ENCODE measurements at places on chromosomes 12 and 14.

GRCh38 chr14:48417715-48418500 lies 742.5 kb upstream of the MDGA2 start:
- DNase-seq: no peak

- no peak for DNase-seq
Measured at GRCh38 chr14:34536951-34537676, 2.4 kb downstream of the EAPP start.

- DNase-seq: no peak
Measured at GRCh38 chr12:90979951-90980350, 24.8 kb downstream of the EPYC start.

DNA sequence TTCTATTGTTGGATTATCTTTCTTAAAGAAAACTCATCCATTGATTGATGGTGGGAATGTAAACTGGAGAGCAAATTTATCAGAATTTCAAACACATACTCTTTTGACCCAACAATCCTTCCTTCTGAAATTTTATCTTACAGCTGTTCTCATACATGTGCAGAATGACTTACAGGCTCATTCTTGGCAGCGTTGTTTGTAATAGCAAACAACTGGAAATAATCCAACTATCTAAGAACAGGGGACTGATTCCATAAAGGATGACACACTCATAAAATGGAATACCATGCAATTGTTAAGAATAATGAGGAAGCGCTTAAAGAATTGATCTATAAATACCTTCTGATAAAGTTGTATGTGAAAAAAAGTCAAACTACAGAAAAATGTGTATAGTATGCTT lies 24.0 kb downstream of the RHOJ start:
- DNase-seq: no peak

- DNase-seq: no peak
Measured at GRCh38 chr14:61698206-61698980, 3.1 kb downstream of the HIF1A start.

Data from activated naive CD8-positive, alpha-beta T cell treated with anti-CD3 and anti-CD28 coated beads, Interleukin-2, amount 50 U/mL, for 24 hours (primary cell).